Karpas-422 (cell line): ENCODE measurements at places on chromosomes 4 and X.

GRCh38 chr4:125681240-125681639 lies 366.5 kb downstream of the FAT4 start:
- peak; percentile 46 for DNase-seq

GRCh38 chr4:169664615-169665014 lies 44.2 kb downstream of the CLCN3 start:
- DNase-seq = no peak

GRCh38 chr4:75880278-75880677 lies 22.0 kb downstream of the PPEF2 start:
- no peak for DNase-seq

DNA sequence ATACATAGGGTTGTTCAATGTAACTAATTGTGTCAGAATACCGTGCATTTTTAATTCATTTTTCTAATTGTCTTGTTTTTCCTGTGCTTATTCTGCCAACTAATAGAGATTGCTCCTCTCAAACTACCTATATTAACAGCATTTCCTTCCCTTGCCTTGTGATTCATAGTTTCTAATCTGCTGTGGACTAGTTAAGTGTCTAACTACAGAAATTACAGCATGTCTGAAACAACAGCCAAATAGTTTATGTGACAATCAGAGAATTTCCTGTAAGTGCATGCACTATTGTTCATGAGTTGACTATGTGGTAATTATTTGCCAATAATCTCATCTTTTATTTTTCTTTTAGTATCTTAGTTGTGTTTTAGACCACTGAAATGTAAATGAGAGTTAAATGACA lies 4.1 kb upstream of the SEC24B start:
- no peak for DNase-seq

DNA sequence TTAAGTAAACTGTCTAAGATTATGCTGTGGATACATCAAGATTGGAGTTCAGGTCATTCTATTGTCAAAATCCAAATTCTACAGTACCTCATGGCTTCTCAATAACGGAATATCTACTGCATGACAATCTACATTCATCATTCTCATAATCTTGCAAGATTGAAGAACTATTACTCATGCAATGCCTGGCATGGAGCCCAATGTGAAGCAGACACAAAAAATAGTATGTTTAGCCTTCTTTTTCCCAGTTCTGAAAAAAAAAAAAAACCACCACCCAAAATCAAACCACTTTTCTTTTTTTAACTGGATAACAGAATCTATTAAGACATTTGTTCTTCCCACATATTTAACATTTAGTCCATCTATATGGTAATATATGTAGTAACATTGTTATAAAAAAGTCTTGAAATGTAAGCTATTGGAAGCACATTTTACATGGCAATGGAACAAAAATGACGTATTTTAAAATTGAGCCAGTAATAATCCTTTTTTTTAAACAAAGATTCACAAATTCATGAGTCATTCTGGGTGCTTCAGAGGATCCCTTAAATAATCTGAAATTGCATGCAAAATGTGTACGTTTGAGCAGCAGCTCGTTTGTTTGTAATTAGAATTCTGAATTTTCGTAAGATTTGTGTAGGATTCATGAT lies 232.2 kb upstream of the FMR1 start:
- no peak for DNase-seq

DNA sequence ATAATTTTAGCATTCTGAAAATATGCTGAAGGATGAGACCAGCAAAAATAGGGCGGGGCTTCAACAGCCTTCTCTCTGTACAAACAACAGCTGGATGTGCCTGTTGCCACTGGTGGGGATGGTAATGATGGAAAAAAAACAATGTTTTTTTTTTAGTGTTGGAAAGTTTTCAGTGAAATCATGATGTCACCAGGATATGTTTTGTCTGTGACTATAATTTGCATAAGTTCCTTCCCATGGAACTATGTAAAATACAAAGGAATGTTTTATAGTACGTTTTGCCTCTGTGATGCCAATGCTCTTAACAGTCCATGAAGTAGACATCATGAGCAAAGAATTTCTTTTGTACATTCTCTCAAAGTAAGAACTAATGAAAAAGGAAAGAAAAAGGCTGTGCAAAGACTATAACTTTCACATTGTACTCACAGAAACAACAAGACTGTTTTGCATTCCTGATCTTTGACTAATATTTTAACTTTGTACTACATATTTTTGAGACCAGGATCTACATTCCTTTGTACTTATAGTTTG lies 589.7 kb downstream of the SPRY1 start:
- no peak for DNase-seq

DNA sequence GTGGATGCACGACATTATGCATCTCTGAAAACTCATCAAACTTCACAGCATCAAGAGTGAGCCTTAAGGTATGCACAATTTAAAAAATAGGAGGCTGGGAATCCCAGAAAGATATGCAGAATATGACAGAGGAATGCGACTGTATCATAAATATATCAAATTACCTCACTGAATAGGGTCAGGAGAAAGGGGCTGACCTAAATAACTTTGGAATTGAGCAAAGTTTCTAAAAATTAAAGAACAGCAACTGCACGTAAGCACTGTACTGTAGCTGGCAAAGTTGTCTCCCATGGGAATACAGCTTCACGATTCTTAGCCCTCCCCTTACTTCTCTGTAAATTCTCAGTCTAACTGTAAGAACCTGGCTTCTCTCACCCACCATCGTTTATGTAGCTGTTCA lies 397.4 kb upstream of the ZFP42 start:
- no peak for DNase-seq

GRCh38 chrX:107659768-107660167 lies 31.5 kb downstream of the PRPS1 start:
- DNase-seq = peak; percentile 80

DNA sequence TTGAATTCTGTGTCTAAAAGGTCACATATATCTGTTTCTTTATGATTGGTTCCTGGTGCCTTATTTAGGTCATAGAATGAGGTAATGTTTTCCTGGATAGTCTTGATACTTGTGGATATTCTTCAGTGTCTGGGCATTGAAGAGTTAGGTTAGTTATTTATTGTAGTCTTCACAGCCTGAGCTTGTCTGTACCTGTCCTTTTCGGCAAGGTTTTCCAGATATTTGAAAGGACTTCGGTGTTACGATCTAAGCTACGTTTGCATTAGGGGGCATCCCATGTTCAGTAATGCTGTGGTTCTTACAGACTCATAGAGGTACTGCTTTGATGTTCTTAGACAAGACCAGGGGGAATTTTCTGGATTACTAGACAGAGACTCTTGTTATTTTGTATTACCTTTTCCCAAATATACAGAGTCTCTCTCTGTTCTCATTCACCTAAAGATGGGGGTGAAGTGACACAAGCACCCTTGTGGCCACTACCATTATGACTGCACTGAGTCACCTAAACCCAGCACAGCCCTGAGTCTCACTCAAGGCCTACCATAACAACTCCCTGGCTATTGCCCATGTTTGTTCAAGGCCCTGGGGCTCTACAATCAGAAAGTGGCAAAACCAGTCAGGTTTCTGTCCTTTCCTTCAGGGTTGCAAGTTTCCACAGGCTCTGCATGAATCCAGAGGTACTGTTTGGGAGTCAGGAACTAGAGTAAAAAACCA lies 30.1 kb upstream of the CYSLTR1 start:
- no peak for DNase-seq

- DNase-seq = no peak
Measured at GRCh38 chrX:109922190-109922589, 80.7 kb upstream of the TMEM164 start.

GRCh38 chrX:48600226-48600625 lies 2.9 kb downstream of the WDR13 start:
- DNase-seq = no peak

- DNase-seq = peak; percentile 75
Measured at GRCh38 chr4:110211007-110211769, 12.8 kb upstream of the ELOVL6 start.

DNA sequence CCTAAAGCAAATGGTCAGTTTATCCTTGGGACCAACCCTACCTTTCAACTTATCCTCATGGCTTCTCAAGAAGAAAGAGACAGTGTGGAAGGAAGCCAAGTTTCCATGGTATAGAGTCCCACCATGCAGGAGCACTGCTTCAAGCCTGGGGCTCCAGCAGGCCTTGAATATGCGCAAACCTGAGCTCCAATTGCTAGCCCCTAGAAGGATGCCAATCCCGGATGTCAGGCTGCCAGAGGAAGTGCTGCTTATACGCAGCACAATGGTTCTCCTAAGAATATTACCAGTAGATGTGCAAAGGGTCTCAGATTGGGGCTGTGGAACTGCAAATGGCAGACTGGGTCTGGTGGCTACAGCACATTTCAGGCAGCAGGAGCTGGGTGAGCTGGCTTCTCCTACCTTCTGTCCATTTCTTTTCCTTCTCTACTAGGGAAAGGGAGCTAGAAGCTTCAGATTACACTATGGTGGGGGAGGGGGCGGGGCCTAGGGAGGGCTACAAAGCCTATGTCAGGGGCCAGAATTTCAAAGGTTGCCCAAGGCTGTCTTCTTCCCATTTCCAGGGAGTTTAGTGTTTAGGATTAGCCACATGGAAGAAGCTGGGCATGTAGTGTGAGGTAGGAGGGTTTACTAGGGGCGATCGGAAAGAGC lies 40.7 kb upstream of the CITED1 start:
- no peak for DNase-seq

DNA sequence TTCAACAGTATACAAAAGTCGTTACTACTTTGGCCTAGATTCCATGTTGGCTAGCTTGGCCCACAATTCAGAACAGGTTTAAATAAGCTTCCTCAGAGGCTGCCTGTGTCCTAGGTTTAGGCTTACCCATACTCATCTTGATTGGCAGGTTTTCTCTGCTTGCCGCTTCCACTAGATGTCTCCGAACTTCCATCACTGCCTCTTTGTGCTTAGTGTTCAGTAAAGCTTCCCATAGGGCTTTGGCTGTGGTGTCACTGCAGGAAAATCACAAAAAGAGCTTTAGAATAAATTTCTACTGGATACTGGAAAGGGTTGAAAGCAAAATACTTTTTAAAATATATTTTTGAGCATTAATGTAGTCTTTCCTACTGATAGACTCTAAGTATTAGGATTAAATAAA lies 52.4 kb downstream of the SCFD2 start:
- DNase-seq = no peak

GRCh38 chr4:80614319-80614718 lies 278.8 kb downstream of the CFAP299 start:
- no peak for DNase-seq

- DNase-seq = peak; percentile 61
Measured at GRCh38 chr4:84578540-84579402, 4.2 kb upstream of the CDS1 start.

GRCh38 chr4:68499021-68499420 lies 51.8 kb downstream of the TMPRSS11E start:
- no peak for DNase-seq

- DNase-seq = no peak
Measured at GRCh38 chrX:32520789-32521188, 690.6 kb downstream of the DMD start.

- DNase-seq = no peak
Measured at GRCh38 chr4:76811604-76812412, 86.1 kb downstream of the SOWAHB start.

DNA sequence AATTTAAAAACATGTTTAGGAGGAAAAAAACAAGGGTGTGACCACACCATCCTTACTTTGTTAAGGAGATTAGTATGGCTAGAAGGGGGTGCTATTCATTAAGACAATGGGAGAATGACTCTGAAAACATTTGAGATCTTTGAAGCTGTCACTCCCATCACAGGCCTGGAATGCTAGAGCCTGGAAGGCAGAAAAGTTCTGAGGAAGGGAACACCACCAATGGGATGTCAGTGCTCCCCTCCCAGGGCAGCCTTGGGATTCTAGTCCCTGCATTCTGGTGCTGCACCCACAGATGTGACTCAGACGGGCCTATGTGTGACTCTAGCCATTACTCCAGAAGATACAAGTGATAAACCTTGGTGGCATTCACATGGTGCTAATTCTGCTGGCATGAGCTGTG lies 162.2 kb upstream of the ANXA10 start:
- no peak for DNase-seq

- DNase-seq = no peak
Measured at GRCh38 chrX:133497356-133497755, 82.1 kb upstream of the GPC4 start.

- no peak for DNase-seq
Measured at GRCh38 chr4:14883166-14883565, 119.1 kb upstream of the CPEB2 start.

- DNase-seq = no peak
Measured at GRCh38 chrX:9911487-9911886, 55.7 kb upstream of the CLDN34 start.

GRCh38 chr4:58465031-58465430 lies 1354.8 kb upstream of the IGFBP7 start:
- no peak for DNase-seq

GRCh38 chr4:158112611-158113010 lies 60.2 kb downstream of the GASK1B start:
- no peak for DNase-seq

- DNase-seq = peak; percentile 53
Measured at GRCh38 chr4:3868211-3869173, 102.3 kb downstream of the ADRA2C start.

DNA sequence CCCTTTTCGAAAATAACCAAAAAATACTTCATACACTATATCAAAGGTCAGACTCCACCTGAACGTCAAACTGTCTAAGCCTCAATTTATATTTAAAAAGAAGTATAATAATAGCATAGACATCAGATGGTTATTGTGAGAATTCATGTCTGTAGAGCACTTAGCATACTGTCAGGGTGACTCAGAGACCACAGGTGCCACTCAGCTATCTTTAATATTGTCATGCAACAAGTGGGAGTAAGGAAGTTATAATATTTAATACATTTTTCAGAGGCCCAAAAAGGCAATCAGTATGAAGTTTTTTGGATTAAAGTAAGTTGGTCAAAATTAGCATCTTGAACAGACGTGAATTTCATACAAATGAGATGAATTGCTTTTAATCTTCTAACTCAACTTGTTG lies 93.3 kb downstream of the PHOX2B start:
- no peak for DNase-seq

- no peak for DNase-seq
Measured at GRCh38 chr4:118749347-118749988, 64.3 kb downstream of the METTL14 start.

GRCh38 chrX:85004255-85004654 lies 578 bp downstream of the APOOL start:
- peak; percentile 40 for DNase-seq

DNA sequence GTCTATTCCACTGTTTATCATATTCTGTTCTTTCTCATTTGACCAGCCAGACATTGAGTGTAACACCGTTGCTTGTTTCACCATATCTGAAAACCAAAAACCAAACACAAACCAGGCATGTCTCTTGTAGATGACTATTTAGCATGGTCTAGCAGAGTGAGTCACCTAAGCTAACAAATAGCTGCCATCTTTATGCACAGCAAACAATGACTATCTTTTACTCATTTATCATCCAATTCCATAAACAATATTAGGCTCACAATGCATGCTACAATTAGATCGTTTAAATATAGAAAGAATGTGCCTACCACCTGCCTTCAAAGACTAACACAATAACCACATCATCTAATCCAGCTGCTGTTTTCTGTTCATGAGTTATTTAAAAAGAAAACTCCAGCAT lies 495.4 kb downstream of the PCDH19 start:
- DNase-seq = no peak

- no peak for DNase-seq
Measured at GRCh38 chrX:41490446-41490845, 43.3 kb downstream of the NYX start.
